Activated CD4-positive, alpha-beta T cell treated with anti-CD3 and anti-CD28 coated beads, Interleukin-2, amount 10 ng/mL, durations not matched to agents 7 days and 5 days (primary cell): ENCODE measurements at places on chromosomes 5 and 9.

- DNase-seq: no peak
These were observed 29.6 kb upstream of the CNOT6 start for GRCh38 chr5:180464603-180464970.

GRCh38 chr9:12712532-12712931 is 19.3 kb downstream of the TYRP1 start:
- no peak for DNase-seq

DNA sequence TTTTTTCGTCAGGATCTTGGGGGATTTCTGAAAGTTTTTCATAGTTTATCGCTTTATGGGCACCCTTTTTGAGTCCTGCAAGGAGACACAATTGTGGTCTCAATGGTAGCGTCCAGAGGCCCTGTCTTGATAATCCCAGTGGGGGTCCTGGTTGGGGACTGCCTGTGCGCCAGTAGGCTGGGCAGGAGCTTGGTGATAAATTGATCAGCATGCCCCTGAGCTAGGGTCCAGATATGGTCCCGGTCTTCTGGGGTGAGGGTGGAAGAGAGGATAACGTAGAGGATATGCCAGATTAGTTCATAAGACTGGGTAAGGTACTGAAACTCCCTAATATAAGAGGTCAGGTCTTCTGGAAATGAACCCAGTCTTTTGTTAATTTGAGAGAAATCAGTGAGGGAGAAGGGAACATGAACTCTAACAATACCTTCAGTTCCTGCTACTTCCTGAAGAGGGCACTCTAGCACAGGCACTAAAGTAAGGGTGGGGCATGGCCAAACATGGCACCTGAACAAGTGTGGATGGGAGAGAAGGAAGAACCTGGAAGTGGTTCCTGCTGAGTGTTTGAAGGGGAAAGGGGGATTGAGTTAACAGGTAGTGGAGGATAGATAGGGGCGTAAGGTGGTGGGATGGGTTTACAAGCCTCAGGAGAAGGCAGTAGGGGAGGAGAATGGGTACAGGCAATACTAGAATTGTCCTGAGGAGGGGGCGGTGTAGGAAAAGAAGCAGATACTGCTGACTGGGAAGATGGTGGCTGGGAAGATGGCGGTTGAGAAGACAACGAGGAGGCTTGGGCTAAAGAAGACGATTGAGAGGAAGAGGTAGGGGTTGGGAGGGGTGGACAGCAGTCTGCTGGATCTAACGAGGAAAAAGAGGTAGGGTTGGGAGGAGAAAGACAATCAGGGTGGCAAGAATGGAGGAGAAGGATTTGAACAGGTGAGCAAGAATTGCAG is 33.8 kb upstream of the ANXA2R start:
- DNase-seq: peak; percentile 75

DNA sequence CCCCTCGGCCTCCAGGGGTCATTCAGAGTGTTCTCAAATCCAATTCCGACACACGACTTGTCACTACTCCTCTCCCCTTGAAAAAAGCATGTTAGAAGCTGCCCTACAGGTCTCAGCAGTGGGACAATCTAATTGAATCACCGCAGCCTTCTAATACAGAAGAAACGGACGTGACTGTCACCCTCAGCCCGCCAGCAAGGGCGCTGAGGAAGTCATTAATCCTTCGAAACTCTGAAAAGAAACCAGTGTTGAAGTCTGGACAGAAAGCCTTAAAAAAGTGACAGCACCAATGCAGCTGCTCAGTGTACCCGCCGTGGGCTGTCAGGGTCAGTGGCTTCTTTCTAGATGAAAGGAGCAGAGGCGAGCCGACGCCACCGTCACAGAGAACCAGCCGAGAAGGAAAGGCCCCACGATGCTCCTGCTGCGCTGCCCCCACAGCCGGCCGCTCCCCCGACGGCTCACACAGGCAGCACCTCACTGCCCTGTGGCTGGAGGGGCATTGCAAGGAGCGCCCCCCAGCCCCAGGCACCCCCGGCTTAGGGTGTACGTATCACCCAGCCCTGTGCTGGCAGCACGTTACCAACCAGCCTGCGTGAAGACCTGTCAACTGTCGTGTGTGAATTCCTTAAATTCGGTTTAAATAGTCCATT is 5.7 kb downstream of the BRD3OS start:
- no peak for DNase-seq

- no peak for DNase-seq
These were observed 147.4 kb upstream of the NFIL3 start for GRCh38 chr9:91571036-91571435.

DNA sequence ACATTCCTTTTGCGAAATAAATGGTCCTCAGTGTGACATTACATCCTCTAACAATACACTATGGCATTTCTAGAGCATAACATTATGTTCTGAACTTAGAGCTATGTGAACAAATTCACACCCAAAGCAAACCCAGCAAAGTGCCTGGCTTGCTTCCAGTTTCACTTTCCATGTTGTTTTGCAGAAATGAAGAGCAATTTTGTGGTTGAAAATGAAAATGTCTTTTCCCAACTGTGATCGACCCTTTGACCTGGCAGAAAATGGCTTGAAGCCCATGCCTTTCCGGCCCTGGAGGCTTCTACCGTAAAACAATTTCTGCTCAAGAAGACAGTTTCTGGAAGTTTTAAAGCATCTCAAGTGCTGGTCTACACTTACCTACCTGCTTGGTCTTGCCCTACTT is 344.7 kb upstream of the RGMB start:
- DNase-seq: peak; percentile 12

GRCh38 chr5:122494109-122494508 is 182.1 kb downstream of the SNCAIP start:
- no peak for DNase-seq
